ENCODE measurements at places on chromosomes 5 and 9.

GRCh38 chr9:117734523-117735314, 30.5 kb downstream of the TLR4 start:
- no peak for DNase-seq

- no peak for DNase-seq
Observed at GRCh38 chr5:90071656-90072055, 337.9 kb downstream of the CETN3 start.

GRCh38 chr5:146313027-146313426, 25.6 kb upstream of the POU4F3 start:
- DNase-seq, result no peak

GRCh38 chr9:35569206-35569605, 35.9 kb upstream of the TESK1 start:
- no peak for DNase-seq

- DNase-seq, result no peak
Observed at GRCh38 chr9:84751921-84752320, 82.4 kb downstream of the NTRK2 start.

GRCh38 chr9:75648034-75648433, 242.4 kb upstream of the PCSK5 start:
- no peak for DNase-seq

GRCh38 chr9:120839146-120839545, 3.6 kb downstream of the PSMD5 start:
- no peak for DNase-seq

DNA sequence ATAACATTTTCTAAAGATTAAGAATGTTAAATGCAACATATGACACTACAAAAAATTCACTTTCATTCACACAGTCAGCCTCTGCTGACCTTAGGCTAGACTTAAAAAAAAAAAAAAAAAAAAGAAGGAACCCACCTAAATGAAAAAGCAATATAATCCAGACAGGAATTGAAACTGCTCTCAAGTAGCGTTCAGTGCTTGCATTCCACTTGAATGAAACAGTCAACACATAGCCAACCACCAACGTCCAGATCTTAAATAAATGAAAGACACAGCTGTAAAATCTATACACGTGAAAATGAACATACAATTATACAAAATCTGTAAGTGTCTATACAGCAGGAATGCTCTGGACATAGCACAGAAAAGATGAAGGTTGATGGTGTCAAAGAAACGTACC, 11.4 kb downstream of the TMEM245 start:
- DNase-seq, result no peak

GRCh38 chr5:3392306-3392939, 203.2 kb upstream of the IRX1 start:
- DNase-seq, result no peak

DNA sequence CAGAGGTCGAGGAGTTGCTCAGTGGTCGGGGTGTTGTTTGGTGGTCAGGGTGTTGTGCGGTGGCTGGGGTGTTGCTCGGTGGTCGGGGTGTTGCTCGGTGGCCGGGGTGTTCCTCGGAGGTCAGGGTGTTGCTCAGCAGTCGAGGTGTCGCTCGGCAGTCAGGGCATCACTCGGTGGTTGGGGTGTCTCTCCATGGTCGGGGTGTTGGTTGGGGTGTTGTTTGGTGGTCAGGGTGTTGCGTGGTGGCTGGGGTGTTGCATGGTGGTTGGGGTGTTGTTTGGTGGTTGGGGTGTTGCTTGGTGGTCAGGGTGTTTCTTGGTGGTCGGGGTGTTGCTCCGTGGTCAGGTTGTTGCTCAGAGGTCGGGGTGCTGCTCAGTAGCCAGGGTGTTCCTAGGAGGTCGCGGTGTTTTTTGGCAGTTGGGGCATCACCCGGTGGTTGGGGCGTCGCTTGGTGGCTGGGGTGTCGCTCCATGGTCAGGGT, 11.0 kb upstream of the GPSM1 start:
- no peak for DNase-seq

GRCh38 chr5:105030153-105030552, 1467.6 kb upstream of the NUDT12 start:
- DNase-seq, result no peak

DNA sequence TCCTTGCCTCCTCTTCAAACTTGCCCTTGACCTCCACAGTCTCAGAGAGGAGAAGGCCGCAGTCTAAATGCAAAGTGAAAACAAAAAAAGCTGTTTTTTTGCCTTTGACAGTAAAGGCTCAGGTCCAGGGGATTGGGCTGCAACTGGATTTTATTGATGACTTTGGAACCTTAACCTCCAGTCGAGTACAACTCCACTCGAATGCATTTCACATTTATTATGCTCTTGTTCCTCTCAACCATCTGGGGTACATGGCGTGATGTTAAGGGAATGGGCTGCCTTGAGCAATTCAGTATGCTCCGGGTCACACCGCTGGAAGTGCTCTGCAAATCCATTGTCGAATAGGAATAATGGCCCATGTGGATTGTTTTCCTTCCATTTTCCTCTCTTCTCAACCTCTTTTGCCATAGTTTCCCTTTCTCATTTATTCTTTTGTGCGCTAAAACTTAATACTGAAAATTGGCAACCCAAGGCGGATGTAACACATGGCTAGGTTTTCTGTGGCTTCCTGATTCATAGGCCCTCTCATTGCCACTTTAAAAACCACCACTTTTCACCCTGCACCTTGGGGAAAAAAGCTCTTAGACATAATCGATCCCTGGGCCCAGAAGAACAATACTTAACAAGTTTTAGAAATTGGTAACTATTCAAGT, 34.3 kb downstream of the ITK start:
- no peak for DNase-seq

- peak; percentile 70 for DNase-seq
Observed at GRCh38 chr9:120344230-120344629, 235.7 kb downstream of the CDK5RAP2 start.

DNA sequence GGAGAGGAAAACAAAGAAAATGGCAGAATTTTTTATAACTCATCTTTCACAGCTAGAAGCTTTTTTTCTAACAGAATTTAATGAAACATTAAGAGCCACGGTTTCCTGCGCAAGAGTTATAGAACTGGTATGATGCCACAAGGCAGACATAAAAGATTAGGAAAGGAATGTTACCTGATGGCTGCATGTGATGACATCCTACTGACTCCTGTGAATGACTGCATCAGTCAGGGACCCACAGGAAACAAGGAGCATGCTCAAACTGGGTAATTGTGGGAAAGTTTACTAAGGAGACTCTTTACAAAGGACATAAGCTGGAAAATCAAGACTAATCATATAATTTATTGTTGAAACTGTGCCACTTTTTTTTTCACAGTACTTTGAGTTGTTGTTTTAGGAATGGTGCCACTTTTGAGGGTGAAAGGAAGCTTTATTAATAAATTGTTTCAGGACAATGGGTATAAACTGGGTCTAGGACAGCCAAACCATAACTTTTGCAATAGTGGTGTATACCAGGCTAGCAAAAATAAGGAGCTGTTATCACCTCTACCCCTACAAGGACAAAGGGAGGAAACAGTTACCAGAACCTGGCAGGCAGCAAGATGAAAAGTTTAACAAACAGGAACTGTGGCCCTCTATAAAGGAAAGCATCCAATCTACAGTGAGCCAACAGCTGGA, 5.1 kb upstream of the TSLP start:
- DNase-seq, result no peak

GRCh38 chr9:109507421-109507838, 9.3 kb upstream of the PTPN3 start:
- DNase-seq, result no peak

- no peak for DNase-seq
Observed at GRCh38 chr5:178309271-178310013, 76.8 kb upstream of the PHYKPL start.

DNA sequence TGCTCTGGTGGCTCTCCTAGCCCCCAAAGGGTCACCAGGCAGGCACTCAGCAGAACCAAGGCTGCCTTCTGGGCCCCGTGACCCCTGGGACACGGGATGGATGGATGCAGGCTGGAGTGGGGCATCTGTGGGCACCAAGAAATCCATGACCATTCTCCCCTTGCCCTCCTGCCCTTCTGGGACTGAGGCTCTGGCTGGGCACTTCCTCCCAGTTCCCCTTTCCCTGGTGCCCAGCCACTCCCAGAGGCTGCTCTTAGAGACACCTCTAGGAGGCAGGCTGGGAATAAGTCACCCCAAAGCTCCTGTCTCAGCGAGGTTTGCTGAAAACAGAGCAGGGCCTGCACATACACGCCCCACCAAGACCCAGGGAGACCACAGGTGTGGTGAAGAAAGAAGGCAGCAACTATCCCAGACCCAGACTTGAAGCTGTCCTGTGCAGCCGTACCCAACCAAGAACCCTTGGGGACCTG, 943 bp downstream of the STING1 start:
- no peak for DNase-seq

All from fibroblast of skin of left quadriceps (primary cell).